Vagina (tissue), 2 donors: ENCODE measurements at places on chromosomes 5 and 9.

GRCh38 chr5:159800131-159800840 is 116.0 kb upstream of the ADRA1B start:
- DNase-seq: no peak

- DNase-seq: no peak
Measured at GRCh38 chr9:130259044-130259443, 6.5 kb upstream of the HMCN2 start.

DNA sequence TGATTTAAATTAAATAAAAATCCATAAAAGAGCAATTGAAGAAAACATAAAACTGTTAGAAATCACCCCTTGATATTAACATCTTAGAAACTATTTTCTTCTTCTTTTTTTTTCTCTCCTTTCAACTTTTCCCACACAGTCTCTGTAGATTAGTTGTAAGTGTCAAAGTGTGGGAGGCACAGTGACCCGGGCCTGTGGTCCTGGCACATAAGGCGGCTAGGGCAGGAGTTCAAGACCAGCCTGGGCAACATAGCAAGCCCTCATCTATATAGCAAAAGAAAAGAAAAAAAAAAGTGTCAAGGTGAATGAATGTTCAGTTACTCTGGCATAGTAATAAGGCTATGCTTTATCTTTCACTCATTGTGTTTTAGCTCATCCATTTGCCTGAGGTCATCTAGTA is 14.2 kb downstream of the RORB start:
- DNase-seq: no peak

DNA sequence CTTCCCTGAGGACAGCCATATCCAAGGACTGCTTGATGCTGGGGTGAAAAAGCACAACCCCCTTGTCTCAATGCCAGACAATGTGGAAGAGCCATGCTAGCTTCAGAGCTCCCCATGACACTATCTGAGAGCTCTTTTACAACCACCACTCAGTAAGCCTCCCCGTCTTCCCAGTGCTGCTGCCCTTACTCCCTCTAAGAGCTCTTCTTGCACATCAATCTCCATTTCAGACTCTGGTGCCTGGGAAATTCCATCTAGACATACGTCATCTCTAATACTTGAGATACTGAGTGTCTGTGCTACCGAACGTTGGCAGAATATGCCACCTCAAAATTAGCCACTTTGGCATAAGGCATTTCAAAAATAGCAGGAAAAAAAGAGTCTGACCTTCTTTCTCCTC is 94.5 kb downstream of the EDIL3 start:
- DNase-seq: no peak

DNA sequence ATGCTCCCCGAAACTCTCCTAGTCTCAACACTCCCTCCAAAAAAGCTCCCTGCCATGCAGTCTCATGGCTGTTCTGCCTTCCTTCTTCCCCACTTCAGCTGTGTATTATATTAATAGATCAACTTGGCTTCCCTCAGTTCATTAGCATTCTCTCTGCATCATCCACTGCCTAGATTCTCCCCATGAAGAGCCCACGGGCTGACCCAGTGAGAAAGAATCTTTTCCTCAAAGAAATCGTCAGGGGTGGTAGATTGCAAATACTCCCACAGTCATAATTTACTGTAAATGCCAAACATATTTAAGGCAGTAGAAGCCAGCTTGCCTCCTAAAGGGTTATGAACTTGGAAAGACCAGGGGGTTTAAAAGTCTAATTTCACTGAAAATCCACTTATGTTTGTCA is 33.5 kb downstream of the GNA14 start:
- DNase-seq: no peak

GRCh38 chr5:111745075-111745739 is 11.8 kb downstream of the NREP start:
- DNase-seq: no peak

- DNase-seq: no peak
Measured at GRCh38 chr9:84145780-84146179, 165.2 kb downstream of the RMI1 start.

DNA sequence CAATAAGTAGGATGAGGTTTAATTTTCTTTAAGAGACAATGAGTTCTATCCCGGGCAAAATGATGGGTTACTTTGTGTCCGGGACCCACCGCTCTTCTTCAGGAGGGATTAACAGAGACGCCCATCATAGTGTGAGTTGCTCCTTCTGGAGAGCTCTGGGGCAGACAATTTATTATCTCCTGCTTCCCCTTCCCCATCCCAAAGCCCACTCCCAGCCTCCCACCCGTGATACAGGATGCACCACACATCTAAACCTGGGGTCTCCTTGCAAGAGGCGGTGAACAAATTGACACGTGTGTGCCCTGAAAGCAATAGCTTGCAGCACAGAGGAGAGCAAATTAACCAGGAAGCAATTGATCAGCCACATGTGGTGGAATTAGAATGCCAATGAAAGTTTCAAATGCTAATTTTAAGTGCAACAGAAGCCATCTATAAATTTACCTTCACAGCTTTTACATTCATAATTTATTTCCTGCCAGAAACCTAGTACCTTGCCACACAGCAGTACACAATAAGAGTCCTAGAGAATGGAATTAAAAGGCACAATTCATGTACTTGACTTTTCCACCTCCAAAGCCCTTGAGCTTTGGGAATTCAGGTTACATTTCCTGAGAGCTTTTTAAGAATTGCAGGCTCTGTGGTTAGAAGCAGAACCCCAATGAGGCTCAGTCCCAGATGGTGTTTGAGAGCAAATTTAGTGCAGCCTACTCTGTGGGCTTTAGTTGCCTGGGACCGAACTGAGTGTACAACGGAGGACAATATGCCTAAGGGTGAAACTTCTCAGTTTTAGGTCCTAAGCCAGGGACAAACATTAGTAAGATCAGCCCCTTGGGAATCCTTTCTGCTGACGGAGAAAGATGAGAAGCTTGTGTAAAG is 399.6 kb downstream of the MED10 start:
- peak; percentile 22 for DNase-seq

DNA sequence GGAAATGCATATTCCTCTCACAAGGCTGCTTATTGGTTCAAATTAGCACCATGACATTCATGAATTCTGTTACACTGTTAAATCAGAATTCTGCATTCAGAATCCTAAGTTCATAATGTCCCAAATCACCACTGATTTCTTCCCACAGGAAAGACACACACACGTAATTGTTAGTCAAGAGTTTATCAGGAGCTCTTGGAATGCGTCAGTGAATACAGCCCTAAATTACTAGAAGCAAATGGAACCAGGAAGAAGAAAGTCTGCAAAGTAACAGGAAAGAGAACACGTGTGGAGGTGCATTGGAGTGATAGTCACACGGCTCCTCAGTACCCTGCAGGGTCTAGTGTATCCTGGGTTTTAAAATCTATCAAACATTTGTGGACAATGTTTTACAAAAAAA is 110.2 kb downstream of the ANXA2R start:
- no peak for DNase-seq

DNA sequence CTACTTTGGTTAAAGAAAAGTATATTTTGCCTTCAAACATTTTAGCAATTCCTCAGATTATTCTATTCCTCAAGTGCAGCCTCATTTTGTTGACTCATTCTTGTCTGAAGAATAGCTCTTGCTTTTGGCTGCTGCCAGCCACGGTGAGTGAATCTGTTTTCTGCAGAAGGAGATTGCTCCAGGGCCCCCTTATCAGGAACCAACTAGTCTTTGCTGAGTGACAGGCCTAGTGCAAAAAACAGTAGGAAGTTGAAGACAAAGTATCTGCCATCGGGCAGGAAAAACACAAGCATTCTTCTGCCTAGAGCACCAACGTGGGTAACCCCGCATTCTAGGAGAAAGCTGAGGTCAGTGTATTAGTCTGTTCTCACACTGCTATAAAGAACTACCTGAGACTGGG is 42.3 kb downstream of the ZNF883 start:
- DNase-seq: no peak

GRCh38 chr9:111287127-111287526 is 42.9 kb downstream of the OR2K2 start:
- no peak for DNase-seq

- no peak for DNase-seq
Measured at GRCh38 chr9:72133365-72134035, 15.7 kb upstream of the GDA start.

DNA sequence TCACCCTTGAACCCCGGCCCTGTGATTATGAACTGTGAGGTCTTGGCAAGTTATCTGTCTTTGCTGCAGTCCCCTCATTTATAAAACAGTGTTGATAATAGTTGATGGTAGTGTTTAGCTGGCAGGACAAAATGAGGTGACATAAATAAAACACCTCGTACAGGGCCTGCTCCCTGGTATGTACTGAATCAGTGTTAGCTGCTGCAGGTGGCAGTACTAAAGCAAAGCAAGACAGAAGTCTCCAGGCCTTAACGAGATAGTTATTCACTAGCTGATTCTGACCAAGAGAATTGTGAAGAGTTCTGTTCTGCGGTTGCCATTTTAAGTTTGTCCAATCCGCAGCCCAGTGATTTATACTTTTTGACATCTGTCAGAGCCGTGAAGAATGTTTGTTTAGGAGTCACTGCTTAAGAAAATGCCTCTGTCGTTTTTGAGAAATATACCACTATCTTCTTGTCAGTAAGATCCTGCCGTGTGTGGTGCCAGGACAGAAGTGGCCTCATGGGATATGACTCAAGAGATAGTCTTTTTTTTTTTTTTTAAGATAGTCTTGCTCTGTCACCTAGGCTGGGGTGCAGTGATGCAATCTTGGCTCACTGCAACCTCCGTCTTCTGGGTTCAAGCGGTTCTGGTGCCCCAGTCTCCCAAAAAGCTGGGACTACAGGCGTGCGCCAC is 75.9 kb downstream of the KDM4C start:
- no peak for DNase-seq

- no peak for DNase-seq
Measured at GRCh38 chr9:134657666-134658377, 16.2 kb downstream of the COL5A1 start.

DNA sequence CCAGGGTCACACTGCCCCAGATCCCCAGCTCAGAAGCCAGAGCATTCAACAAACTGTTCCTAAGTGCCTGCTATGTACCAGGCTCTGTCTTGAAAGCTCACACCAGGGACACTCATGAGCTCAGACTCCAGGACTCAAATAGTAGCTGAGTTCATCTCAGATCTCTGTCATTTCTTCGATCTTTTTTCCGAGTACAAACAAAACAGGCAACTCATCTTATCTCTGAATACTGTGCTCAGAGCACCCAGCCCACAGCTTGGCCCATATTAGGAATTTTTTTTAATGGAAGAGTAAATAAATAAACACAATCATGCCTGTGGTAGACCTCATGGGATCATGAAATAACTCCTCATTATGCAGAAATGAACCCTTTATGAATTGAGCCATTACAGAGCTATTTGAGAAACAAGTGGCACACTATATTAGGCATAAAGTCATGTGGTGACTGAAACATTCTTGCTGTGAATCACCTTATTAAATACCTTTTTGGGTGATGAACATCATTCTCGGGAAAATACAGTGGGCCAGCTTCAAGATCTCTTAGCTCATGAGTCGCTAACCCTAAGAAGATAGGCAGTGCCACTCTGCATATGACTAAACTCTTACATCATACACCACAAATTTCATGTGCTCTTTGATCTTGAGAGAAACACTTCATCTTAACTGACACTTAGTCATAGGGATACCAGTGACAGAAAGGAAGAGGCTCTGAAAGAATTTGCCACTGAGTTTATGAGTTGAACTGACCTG is 9.9 kb downstream of the SH3RF2 start:
- DNase-seq: no peak

- no peak for DNase-seq
Measured at GRCh38 chr5:115736004-115736689, 80.3 kb downstream of the CDO1 start.

DNA sequence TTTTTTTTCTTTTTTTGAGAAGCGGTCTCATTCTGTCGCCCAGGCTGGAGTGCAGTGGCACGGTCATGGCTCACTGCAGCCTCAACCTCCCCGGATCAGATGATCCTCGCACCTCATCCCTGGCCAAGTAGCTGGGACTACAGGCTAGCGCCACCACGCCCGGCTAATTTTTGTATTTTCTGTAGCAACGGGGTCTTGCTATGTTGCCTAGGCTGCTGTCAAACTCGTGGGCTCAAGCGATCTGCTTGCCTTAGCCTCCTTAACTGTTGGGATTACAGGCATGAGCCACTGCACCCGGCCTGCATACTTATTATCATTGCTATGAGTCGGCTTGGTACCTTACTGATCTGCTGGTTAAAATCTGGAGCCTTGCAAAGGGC is 790 bp upstream of the IARS1 start:
- no peak for DNase-seq

GRCh38 chr9:33193818-33194217 is 26.7 kb upstream of the B4GALT1 start:
- no peak for DNase-seq

GRCh38 chr5:148255456-148255855 is 13.1 kb upstream of the SPINK13 start:
- no peak for DNase-seq

GRCh38 chr5:65390208-65390607 is 91.5 kb downstream of the ADAMTS6 start:
- DNase-seq: no peak

DNA sequence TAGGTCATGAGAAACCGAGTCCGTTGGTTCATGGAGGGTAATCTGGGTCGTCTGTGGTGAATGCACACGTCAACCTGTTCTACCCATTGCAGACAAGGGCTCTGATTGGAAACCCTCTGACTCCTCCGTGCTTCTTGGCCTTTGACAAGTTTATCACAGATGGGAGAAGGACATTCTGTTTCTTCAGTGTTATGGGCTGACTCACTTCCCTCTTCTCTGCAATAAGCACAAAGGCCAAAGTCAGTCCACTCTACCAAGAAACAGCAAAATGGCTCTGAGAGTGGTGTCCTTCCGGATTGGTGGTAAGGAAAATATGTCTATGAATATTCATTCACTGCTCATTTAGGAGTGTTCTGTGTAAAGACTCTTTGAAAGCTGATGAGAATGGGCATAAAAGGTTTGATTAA is 89.3 kb downstream of the FEM1C start:
- DNase-seq: no peak

DNA sequence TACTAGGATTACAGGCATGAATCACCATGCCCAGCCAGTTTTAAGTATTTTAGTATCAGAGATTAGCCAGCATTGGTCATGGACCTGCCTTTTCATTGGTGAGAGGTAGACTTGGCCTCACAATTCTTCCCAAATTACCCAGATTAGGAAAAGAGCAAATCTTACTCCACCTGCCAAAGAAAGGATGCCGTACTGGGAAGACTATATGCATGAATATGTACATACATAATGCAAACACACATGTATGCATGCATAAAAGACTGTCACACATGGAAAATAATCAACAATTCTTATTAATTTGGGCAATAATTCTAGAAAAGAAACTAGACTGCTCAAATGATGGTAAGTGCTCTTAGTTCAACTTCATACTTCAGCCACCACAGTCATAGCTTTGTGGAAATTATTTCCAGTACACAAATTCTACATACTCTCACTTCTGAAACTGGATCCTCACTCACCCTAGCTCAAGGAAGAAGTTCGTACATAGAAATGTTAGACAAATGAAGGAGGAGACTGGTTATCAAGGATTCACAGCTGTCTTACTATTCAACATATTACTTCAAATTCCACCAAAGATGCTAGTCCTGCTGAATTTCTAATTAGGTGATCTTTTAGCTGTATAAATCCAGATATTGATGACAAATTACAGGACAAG is 73.7 kb downstream of the MINAR2 start:
- no peak for DNase-seq
